ENCODE measurements at places on chromosomes 3 and 15.

DNA sequence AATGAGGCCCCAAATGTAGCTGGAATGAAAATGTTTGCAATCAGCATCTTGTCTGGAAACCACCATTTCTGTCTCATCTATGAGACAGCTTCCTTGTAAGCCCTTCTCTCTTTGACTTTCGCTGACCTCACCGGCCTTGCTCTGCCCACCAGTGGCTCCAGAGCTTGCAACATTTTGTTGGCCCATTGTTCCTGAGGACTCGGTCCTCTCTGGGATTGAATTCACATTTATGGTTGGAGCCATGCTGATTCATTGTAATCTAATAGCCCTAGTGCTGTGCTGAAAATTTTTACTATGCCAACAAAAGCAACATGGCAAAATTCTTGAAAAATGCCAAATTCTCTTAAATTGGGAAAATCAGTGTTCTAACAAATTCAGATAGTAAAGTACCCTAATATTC lies 37.2 kb downstream of the ABHD5 start:
- DNase-seq, result no peak

GRCh38 chr3:14801031-14801430 lies 17.7 kb upstream of the FGD5 start:
- no peak for DNase-seq

DNA sequence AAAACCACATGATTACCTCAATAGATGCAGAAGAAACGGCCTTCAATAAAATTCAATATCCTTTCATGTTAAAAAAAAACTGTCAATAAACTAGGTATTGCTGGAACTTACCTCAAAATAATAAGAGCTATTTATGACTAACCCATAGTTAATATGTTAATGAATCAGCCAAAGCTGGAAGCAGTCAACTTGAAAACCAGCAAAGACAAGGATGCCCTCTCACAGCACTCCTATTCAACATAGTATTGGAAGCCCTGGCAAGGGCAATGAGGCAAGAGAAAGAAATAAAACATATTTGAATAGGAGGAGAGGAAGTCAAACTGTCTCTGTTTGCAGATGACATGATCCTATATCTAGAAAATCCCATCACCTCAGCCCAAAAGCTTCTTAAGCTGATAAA lies 456.1 kb downstream of the OCA2 start:
- no peak for DNase-seq

DNA sequence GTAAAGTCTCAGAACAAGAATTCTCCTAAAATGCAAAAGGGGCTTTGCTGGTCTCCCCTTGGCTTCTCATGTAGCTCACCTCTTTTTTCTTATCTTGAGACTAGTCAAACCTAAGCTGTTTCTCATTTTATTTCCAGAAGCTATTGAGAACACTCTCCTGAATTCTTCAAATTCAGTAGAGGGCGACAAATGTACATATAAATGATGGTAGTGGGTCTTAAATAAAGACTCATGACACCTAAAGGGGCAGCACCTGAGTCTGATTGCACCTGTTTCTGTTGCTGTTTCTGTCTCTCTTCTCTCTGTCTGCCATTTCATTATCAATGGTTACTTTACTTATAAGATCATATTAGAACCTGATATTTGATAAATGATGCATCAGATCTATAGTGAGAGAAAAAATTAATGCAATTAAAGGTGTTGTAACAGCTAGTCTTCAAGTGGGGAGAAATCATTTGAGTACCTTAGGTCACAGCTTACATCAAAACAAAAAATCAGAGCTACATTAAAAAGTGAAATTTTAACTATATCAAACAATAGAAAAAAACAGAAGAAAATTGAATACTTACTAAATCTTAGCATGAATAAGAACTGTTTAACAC lies 7.0 kb downstream of the ADIPOQ start:
- DNase-seq, result no peak
